Right ventricle myocardium superior (tissue), 1 donor: ENCODE measurements at places on chromosomes 1 and 21. TPM values are rescaled to one million over a fixed set of nuclear protein-coding genes. Genes with fewer than 3 reads are reported as not detected.
A peak's percentile ranks its signal among the peaks of the same experiment; 100 is the strongest.

DNA sequence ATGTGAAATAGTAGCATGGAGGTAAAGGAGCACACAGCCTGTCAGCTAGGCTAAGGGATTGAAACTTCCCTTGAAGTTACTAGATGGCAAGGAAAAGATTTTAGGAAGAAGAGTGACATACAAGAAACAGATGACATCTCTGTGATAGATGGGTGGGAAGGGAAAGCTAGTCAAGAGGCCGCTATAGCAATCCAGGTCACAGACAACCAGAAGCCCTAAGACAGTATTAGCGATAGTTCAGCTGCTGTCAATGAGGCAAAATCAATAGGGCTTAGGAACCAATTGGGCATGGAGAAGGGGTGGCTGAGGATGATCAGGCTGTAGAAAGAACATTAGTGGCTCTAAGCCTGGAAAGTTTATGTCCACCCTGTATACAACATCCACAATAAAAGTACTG lies 111.1 kb downstream of the GLUL start:
- DNase-seq, result no peak

The KANK4 gene
- 0.38 TPM for total RNA-seq

The OR2L5 gene
- total RNA-seq, result not detected

DNA sequence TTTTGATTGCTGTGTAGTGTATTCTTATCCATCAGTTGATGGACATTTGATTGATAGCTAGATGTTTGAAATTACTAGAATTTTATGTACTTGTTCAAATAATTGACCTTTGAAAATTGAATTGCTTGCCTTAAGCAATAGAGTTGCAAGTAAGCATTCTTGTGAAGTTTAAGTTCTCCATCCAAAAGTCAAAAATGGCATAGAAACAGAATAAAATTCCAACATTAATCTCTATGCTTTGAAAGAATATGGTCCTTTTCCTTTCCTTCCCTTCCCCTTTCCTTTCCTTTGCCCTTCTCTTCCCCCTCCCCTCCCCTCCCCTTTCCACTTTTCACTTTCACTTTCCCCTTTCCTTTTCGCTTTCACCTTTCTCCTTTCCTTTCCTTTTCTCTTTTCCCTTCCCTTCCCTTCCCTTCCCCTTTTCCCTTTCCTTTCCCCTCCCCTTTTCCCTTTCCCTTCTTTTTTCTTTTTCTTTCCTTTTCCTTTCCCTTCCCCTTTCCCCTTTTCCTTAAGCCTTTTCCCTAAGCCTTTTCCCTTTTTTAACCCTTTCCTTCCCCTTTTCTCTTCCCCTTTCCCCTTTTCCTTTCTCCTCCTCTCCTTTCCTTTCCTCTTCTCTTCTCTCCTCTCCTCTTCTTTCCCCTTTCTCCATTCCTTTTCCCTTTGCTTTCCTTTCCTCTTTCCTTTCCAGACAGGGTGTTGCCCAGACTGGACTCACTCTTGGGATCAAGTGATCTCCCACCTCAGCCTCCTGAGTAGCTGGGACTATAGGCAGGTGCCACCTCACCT lies 67.4 kb downstream of the SASS6 start:
- DNase-seq, result no peak

GRCh38 chr1:101086783-101087182 lies 61.2 kb upstream of the DPH5 start:
- DNase-seq, result no peak

- DNase-seq, result no peak
These were observed 7.8 kb downstream of the TBX19 start for GRCh38 chr1:168288311-168289052.

- no peak for DNase-seq
These were observed 183.6 kb downstream of the S1PR1 start for GRCh38 chr1:101420406-101420805.

- DNase-seq, result peak; percentile 76
These were observed 5.1 kb upstream of the LAMTOR5 start for GRCh38 chr1:110412576-110412975.

DNA sequence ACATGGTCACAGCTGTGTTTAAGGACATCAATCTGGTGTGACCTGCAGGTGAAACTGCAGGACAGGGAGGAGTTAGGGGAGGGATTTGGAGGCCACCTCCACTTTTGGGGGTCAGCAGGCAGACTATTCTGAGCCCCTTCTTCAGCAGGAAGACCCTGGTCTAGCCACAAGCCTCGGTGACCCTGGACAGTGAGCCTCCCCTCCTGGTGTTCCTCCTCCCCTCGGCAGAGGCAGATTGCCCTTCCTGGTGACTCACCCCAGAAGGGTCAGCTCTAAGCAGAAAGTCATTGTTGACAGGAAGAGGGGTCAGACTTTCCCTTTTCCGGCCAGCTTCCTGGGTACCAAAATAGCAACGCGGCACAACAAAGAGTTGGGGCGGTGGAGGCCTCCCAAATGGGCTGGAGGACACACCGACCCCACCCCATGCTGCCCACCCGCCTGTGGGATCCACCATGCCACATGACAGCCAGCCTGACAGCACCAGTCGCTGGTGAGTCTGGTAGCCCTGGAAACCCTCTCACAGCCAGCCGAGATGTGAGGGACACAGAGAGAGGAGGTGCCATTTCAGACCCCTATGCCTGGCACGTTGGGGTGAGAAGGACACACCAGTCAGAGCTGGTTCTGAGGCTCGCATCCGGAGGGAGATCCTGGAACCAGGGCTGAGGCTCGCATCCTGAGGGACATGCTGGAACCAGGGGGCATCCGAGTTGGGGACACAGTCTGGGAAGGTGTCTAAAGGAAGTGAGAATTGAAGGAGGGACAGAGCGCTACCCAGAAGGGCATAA lies 14.7 kb upstream of the CSF1 start:
- peak; percentile 69 for DNase-seq

- DNase-seq, result peak; percentile 84
These were observed at the start of gene CD34 for GRCh38 chr1:207910591-207911354. CD34 (minus strand) TSS chr1:207911125; CDS start chr1:207911080, 45 bp downstream.

GRCh38 chr1:29315262-29315661 lies 78.9 kb downstream of the PTPRU start:
- no peak for DNase-seq

DNA sequence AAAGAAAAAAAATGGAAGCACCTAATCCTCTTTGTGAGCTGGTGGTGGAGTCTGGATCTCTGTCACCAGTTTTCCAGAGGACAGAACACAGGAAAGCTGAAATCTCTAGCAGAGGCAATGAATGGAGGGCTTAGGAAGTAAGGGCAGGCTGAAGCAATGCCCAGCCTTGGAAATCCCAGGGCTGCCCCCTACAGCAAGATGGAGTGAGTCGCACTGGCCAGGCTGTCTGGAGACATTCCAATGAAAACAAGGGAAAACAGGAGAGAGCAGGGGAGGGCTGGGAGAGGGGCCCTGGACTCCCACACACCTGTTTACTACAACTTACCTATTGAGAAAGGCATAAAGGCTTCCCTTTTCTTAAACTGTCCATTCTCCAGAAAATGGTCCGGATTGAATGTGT lies 25.9 kb downstream of the CYP2J2 start:
- DNase-seq, result no peak

GRCh38 chr1:226653311-226653921 lies 85.7 kb downstream of the ITPKB start:
- peak; percentile 40 for DNase-seq

GRCh38 chr1:179969962-179970361 lies 15.4 kb downstream of the CEP350 start:
- DNase-seq, result no peak
